ENCODE measurements at places on chromosomes 6 and 20. TPM values are rescaled to one million over a fixed set of nuclear protein-coding genes. Genes with fewer than 3 reads are reported as not detected.

Gene ULBP1
- polyA plus RNA-seq: not detected

Gene POU5F1
- polyA plus RNA-seq: not detected

Gene HTR1E
- polyA plus RNA-seq: 0.02 TPM

Gene BHLHE23
- polyA plus RNA-seq: not detected

Gene KCNB1
- polyA plus RNA-seq: 0.82 TPM
